Uterus (tissue), 4 donors: ENCODE measurements at places on chromosomes 1 and 21. TPM values are rescaled to one million over a fixed set of nuclear protein-coding genes. Genes with fewer than 3 reads are reported as not detected.

GRCh38 chr1:33257772-33258712 is 1.8 kb downstream of the ZNF362 start:
- DNase-seq, result no peak

- no peak for DNase-seq
These were observed 128.2 kb downstream of the APP start for GRCh38 chr21:26042181-26042876.

DNA sequence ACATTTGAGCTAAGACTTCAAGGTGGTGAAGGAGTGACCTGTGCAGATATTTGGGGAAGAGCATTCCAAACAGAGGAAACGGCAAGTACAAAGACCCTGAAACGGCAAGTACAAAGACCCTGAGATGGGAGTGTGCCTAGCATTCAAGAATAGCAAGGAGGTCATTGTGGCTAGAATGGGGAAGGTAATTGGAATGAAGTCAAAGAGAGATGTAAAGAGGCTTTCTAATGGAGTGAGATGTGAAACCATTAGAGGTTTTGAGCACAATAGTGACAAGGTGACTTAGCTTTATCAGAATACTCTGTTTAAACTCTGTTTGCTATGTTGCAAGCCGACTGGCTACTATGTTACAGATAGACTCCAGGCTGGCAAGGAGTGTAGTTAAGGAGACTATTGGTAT is 4.4 kb downstream of the CDC7 start:
- no peak for DNase-seq

GRCh38 chr21:42745511-42746239 is 92.3 kb downstream of the PDE9A start:
- no peak for DNase-seq

GRCh38 chr21:35682904-35683549 is 377.3 kb downstream of the SETD4 start:
- DNase-seq, result no peak

Gene KIAA0040
- 15.1 TPM for total RNA-seq

DNA sequence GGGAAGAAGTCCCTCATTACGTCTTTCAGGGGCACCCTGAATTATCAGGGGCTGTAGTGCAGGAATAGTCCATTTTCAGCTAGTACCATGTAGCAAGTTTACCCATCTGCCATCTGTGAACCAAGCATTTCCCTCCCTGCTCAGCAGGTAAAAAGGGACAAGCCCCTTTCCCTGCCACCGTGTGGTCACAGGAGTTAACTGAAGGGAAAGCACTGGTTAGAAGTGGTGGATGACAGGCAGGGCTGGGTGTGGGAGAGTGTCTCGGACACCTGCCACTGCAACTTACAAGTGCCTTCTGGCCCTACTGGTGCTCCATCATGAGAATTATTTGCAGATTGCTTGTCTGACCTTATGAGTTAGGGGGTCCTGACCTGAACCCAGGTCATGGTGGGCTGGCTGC is 32.0 kb upstream of the IGSF5 start:
- no peak for DNase-seq

Gene CLCC1
- 66.3 TPM for total RNA-seq

Gene C1orf167
- not detected for total RNA-seq

Gene MAP3K21
- 5.6 TPM for total RNA-seq

DNA sequence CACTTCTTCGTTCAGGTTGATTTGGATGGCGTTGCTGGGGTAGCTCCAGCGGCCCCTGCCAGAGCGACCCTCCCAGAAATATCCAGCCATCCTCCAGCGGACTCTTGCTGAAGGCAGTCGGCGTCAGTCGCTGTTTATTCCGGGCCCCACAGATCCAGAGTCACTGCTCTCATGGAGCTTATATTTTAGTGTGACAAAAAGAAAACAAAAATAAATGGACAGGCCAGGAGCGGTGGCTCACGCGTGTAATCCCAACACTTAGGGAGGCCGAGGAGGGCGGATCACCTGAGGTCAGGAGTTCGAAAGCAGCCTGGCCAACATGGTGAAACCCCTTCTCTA is 791 bp upstream of the CFAP298 start:
- no peak for DNase-seq

DNA sequence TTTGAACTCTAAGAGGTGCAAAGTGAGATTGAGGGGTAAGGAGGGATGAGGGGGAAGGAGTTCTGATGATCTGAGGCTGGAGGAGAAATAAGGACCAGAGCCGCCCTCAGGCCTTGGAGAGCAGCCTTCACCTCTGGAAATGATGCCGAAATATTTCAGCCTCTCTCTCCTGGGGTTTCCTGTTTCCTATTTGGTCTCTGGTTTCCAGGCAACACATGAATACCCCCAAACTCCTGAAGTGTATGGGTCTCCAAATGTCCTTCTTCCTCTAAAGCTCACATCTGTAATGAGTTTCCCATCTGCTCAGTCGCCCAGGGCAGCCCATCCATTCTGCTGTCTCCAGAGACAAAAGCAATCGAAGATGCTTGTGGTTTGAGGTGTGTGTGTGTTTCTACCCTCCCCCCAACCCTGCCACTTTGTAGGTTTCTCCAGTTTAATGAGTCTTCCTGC is 52.0 kb upstream of the FAM20B start:
- no peak for DNase-seq

Gene S100A16
- 122 TPM for total RNA-seq
